ENCODE measurements at places on chromosomes 4 and X.
A peak's percentile ranks its signal among the peaks of the same experiment; 100 is the strongest.

GRCh38 chr4:34182306-34182705 is 2062.0 kb downstream of the ARAP2 start:
- no peak for DNase-seq

GRCh38 chr4:78939667-78940008 is 400 bp upstream of the PAQR3 start:
- DNase-seq: no peak

DNA sequence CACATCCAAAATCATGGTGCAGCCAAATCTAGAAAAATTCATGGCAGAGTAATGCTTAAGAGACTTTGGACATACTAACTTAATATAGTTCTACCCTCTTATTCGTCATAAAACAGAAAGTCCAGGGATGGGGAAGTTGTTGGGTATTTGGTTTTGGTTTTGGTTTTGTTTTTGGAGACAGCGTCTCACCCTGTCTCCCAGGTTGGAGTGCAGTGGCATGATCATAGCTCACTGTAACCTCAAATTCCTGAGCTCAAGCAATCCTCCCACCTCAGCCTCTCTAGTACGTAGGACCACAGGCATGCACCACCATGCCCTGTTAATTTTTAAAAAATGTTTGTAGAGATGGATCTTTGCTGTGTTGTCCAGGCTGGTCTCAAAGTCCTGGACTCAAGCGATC is 271.8 kb upstream of the TENM3 start:
- no peak for DNase-seq

- DNase-seq: no peak
These were observed 9.4 kb upstream of the CLTRN start for GRCh38 chrX:15673970-15674369.

- DNase-seq: no peak
These were observed 20.7 kb downstream of the KIAA0232 start for GRCh38 chr4:6803246-6803645.

GRCh38 chrX:51395480-51395809 is 62.8 kb downstream of the NUDT10 start:
- DNase-seq: no peak

DNA sequence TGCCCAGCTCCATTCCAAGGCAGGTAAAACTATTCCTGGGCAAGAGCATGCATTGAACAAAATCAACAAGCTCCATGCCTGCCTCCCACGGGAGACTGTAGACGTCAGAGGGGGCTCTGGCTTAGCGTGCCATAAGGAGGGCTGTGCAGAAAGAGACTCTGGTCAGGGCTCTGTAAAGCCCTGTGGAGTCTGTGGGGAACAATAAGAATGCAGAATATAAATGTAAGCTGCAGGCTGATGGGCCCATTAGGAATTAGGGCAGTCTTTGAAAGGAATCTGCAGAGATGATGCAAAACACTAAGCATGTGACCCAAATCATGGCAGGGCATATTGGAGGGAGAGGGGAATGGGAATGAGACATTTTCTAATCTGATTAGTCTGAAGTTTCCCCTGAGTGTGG is 170.3 kb downstream of the EFHC2 start:
- DNase-seq: no peak

- no peak for DNase-seq
These were observed 22.6 kb downstream of the HAUS3 start for GRCh38 chr4:2219233-2219760.

DNA sequence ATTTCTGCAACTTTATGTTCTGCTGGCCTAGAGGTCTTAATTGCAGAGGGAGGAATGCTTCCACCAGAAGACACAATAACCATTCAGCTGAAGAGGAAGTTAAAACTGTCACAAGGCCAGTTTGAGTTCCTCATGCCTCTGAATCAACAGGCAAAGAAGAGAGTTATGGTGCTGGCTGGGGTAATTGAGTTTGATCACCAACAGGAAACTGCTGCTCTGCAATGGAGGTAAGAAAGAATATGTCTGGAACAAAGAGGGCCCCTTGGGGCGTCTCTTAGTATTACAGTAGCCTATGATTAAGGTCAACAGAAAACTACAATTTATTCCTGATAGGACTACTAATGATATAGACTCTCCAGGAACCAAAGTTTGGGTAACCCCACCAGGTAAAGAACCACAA is 744.0 kb downstream of the FSTL5 start:
- no peak for DNase-seq

- peak; percentile 56 for DNase-seq
These were observed 666.0 kb downstream of the GRID2 start for GRCh38 chr4:92969650-92970379.

- DNase-seq: no peak
These were observed 282.8 kb downstream of the PPP1R2C start for GRCh38 chrX:42495139-42495538.

DNA sequence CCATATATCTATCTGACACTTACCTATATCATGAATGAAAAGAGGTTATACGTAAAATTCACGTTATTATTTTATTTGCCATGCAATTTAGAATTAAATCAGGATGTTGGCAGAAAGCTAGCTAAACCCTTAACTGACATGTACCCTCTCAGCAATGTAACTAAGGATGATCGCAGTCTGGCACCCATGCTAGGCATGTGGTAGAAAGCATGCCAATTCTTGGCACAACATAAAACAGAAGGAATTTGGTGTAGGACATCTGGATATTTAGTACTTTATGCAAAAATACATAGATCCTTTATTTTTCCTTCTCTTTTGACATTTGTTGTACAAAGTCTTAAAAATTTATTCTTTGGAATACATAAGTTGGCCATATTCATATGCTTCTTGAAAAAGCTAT is 436.8 kb upstream of the FAT1 start:
- no peak for DNase-seq

DNA sequence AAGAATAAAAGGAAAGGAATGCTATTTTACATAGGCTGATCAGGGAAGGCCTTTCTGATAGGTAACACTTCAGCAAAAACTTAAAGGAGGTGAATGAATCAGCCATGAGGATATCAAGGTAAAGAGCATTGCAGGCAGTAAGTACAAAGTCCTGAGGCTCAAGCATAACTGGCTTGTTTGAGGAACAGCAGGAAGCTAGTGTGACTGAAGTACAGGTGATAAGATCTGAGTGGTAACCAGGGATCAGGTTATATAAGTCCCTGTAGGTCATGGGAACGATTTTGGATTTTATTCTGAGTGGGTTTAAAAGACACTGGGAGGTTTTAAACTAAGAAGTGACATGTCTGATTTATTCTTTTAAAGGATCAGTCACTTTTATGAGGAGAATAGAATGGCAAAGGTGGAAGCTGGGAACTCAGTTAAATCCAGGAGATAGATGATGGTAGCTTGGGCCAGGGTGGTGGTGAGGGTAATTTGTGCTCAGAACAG is 47.1 kb upstream of the THOC2 start:
- no peak for DNase-seq

DNA sequence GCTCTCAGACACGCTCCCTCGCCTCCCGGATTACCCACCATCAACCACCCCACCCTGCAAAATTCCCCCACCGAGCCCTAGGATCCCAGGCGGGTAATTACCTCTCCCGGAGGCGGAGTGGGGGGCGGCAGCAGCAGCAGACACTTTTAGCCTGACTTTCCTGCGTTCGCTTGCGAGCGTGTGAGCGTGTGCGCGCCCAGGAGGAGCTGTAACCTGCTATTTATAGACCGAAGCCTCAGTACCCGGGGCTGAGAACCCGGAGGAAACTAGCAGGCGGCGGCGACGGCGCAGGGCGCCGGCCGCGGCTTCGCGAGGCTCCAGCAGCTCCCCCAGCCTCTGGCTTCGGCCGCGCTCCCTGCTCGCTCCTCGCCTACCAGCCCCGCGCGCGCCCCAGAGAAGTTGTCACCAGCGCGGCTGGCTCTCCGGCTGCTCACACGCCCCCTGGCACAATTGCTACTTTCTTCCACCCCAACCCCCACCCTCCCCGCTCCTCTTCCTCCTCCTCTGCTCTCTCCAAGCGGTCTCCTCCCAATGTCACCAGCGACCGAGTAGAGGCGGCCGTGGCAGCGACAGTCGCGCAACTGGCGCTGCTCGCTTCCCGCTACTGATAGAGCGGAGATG is at the start of gene INPP4B:
TSS of gene INPP4B (minus strand) at position 194 of the 621 bp plus-strand sequence.
- peak; percentile 13 for DNase-seq

DNA sequence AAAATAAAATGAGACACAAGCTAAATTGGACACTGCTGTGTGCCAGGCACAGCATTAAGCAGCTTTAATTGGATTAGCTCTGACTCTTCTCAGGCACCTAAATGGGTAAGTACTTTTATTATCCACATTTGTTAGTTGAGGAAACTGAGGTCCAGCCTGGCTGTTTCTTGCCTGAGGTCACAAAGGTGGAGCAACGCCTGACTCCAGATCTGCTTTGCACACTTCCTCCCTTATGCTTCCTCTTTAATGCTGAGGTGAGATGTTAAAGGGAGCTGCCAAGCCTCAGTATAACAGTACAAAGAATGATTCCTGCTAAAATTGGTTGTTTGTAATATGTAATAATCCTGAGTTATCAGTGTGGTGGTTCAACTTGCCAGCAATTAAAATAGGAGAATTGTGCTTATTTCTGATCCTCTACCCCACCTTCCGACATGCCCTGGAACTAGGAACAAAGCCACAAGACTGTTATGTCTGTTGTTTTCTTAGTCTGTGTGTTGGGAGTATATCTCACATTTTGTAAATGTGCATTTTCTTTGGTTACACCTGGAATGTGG is 74.4 kb downstream of the AFF1 start:
- no peak for DNase-seq

- no peak for DNase-seq
These were observed 34.1 kb upstream of the AFF2 start for GRCh38 chrX:148466292-148466691.

DNA sequence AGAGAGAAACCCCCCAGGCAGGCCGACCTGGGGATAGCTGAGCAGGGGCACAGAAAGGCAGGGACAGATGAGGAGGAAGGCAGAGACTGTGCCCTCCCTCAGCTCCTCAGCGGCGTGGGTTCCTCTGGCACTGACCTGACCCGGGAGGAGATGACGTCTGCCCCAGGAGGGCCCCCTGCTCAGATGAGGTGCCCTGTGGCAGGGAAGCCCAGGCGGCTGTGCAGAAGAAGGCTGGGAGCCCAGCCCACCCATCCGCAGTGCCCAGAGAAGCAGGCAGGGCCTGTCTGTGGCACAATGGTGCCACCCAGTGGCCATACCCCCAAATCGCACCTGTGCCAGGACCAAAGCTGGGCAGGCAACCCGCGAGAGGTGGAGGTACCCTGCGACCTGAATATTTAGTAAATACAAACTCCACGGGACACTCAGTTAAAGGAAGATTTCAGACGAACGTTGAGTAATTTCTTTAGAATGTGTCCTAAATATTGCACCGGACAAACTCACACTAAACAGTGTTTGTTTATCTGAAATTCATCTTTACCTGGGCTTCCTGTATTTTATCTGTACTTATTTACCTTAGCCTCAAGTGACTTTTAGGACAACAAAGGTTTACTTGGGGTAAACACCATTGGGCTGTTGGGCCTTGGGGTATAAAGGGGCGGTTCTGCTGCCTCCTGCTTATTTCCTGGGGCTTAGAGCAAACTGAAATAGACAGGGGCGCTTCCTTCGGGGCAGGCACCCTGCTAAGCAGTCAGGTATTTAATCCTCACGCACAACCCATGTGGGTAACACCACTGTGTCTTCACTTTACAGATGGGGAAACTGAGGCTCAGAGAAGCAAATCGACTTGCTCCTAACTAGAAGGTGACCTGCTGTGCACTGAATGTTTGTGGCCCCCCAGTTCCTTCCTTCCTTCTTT is 46.5 kb upstream of the HMX1 start:
- DNase-seq: peak; percentile 38

GRCh38 chr4:8407316-8407715 is 33.2 kb downstream of the ACOX3 start:
- no peak for DNase-seq

DNA sequence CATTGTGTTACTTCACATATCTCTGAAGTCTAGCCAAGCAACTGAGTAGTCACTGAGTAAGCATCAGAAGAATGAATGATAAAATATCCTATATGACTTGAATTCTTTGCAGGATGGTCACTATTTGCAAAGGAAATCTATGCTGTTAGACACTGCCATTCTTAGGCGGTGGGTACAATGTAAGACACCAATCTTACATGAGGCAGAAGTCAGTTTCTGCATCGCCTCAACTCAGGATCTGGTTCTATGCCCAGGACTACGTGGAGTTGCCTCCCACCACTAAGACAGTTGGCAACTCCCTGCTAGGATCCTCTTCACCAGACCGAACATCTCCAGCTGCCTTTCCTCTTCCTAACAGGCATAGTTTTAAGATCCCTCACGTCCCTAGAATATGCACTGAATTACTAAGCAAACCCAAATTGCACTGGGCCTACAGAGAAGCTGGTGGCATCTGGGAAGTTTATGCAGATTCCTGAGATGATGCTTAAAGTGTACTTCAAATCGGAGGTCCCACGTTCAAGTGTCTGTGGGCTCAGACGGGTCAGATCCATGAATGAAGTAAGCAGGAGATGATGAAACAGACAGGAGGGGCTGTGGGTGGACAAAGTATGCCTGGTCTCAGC is 45.6 kb downstream of the SEL1L3 start:
- no peak for DNase-seq

DNA sequence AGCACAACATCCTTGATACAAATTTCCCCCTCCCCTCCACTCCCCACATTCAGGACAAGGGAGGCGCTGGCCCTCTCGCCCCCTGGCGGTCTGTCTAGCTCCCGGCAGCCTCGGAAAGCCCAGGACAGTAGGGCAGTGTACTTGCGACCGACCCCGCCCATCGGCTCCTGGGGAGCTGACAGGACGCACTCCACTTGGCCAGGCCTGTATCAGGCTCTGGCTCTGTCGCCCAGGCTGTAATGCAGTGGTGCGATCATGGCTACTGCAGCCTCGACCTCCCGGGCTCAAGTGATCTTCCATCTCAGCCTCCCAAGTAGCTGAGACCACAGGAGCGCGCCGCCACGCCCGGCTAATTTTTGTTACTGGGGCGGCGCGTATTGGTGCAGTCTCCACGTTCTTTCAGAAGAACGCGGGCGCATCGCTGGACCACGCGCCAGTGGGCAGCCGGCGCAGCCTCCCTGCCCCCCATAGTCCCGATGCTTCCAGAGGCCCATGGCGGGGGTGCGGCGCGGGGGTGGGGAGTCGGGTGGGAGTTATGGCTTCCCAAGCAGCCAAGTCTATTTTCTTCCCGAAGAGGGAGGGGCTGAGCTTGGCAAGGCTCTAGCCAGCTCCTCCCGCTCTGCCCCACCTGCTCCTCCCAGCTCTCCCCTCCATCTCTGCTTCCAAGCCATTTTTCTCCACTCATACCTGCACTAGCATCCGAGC is 7.8 kb upstream of the AKAP14 start:
- DNase-seq: peak; percentile 44

DNA sequence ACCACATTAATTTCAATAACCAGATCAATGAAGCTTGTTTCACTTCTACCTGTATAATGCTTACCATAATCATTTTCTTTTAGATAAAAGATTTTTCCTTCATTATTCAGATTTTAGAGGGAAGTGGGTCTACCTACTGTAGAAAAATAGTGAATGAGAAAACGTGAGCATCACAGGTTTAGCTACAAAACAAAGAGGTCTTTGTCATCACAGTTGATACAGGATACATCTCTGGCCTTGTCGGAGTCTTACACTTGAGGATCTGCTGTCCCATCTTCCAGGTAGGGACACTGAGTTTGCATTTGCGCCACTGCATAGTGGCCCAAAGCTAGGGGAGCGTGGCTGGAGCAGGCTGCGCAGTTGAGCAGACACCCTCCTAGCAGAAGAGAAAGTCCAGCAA is 710 bp downstream of the CLDN24 start:
- DNase-seq: no peak
